ENCODE measurements at places on chromosomes 2 and 18.

- DNase-seq, result no peak
These were observed 84.3 kb upstream of the ETAA1 start for GRCh38 chr2:67312871-67313270.

DNA sequence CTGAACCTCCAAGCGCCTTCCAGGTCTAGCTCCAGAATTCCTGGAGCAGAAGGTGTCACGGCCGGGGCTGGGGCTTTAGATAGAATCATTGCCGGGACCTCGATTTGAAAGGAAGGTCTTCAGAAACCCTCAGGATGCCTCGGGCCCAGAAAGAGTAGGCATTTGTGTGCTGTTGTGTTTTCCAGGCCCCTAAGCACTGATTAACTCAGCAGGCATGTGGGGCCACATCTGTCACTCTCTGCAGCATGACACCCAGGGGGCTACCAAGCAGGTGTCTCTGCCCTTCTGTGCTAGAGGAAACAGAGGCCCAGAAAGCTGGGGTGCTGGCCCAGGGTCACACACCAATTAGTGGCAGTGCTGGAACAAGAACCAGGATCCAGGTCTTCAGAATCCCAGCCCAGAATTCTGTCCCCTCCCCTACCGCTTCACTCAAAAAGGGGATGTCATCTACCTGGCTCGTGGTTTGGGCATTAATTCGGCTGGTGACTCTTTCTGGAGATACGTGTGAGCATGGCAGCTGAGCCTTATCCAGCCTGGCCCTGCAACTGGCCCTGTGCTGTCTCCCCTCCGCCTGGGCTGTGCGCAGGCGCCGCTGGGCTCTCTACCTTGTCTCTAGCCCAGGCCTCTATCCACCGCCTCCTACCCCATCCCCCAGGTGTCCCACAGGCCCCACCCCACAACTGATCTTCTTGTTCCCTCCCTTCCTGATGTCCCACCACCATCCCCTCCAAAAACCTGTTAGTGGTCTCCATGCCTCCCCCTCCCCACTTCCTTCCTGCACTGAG lies 245.4 kb downstream of the ATAD2B start:
- DNase-seq, result no peak

- no peak for DNase-seq
These were observed 64.3 kb downstream of the TET3 start for GRCh38 chr2:74048843-74049519.

DNA sequence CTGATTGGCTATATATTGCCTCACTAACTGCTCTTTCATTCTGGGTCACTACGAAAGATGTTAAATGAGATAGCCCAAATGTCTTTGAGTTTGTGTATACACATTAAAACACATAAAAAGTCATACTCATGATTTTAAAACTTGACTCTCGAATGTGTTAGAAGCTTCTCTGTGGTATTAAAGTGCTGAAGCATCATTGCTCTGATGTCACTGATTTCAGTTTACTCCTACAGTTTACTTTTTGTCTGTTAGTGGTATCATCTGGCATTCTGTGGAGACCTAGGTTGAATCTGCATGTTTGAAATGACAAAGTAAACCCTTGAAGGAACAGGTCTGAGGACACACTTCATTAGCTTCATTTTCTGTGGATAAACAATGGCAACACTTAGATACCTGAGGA lies 10.7 kb downstream of the NT5DC4 start:
- DNase-seq, result no peak

- no peak for DNase-seq
These were observed 5.2 kb downstream of the EML6 start for GRCh38 chr2:54728669-54729120.

DNA sequence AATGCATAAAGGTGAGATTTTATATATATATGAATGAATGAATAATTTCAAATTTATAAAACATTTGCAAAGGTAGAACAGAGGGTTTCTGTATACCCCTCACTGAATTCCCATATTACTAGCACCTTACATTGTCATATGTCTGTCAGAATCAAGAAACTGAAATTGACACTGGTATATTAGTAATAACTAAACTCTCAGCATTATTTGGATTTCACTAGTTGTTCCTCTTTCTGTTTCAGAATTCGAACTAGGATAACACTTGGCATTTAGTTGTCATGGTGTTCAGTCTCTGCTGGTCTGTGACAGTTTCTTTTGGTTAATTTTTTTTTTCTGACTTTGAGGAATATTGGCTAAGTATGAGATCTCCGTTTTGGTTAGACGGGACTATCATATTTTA lies 275.9 kb downstream of the DCC start:
- DNase-seq, result no peak

DNA sequence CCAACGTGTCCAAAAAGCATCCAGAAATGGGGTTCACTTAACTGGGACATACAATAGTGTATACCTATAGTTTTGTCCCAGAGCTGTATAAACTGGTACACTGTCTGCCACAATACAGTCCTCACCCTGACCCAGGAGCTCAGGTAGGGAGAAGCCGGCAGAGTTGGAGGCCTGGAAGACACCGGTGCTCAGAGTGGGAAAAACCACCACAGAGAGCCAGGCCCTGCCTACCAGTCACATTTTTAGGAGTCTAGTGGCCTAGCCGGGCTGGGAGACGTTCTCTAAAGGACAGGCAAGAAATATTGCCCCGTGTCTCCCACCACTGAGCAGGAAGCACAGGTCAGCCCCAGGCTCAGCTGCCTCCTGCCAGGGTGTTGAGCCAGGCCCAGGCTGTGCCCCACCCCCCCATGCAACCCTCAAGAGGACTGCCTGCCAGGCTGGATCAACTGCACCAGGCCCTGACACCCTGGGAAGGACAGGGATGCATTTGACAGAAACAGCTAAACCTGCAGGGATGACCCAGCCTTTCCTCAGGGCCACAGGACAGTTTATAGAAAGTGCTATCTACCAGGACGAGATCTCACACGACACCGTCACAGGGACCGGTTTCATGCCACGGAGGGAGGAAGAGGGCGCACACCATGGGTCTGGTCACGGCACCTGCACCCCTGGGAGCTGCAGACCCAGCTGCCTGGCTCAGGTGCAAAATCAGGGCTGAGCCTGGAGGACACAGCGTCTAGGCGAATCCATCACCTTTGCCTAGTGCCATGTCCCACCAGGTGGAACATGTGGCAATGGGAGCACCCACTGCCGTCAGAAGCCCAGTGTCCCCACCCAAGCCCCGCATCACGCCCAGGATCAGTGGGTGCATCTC lies 89.9 kb downstream of the TMEM18 start:
- no peak for DNase-seq

DNA sequence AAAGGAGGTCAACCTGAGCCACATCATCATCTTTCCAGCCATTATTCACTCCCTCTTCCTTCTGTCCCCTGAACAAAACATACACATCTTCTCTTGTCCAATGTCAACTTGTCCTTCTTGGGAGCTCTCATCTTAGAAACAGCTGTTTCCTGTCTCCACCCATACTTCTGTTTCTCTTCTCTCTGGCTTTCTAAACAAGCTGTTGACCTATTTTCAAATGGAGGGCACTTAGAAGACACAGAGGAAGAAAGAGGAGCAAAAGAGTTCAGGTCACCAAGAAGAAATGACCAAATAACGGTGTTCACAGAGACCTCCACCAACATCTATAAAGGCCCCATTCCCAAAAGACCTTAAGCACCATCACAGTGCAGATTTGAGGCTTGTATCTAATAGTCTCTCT lies 355.9 kb upstream of the HNRNPA3 start:
- DNase-seq, result no peak

GRCh38 chr18:54720620-54721019 lies 107.7 kb upstream of the RAB27B start:
- DNase-seq, result no peak

DNA sequence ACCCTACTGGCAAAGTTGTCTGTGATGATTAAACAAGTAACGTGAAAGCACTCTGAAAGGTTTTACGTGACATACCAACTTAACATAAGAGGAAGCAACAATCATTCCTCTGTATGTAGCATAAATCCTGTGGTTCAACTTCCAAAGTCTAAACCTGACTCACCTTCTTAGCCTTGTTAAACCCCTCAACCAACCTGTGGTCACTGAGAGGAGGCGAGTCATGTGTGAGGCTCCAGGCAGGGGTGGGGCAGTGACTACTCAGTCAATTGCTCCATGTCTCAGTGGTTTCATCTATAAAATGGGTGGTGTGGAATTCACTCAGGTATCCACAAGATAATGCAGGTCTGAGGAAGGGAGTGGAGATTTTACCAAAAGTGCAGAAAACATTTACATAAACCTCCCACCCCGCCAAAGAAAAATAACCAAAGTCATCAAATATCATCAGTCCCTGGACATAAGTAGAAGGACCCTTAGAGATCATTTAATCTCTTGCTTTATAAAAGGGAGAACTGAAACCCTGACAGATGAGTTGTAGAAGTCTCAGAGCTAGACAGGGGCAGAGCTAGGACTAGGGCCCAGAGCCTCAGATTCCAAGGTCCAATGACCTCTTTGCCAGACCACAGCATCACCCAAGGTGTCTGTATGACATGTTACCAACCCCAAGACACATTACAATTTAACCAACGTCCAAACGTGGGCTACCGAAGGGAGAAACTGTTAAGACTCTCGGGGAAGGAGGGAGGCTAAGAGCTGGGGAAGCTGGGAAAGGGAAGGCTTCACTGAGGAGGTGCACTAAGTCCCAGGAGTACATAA lies 3.7 kb upstream of the PCBP1 start:
- DNase-seq, result no peak
